Trophoblast cell (in vitro differentiated cells and primary cell): ENCODE measurements at places on chromosomes 11 and 22.

GRCh38 chr11:124987096-124987495 lies 33.1 kb downstream of the CCDC15 start:
- no peak for DNase-seq
- no peak overlapping the region for H3K4me3 ChIP-seq
- H3K36me3 ChIP-seq: no peaks in the 10 kb centered on the region

- H3K27me3 ChIP-seq: no peaks in the 10 kb centered on the region
- DNase-seq: no peak
- no peak overlapping the region for H3K27ac ChIP-seq
Measured at GRCh38 chr11:12148882-12149281, 38.5 kb downstream of the MICAL2 start.

GRCh38 chr11:44979543-44980399 lies 29.1 kb upstream of the TP53I11 start:
- H3K36me3 ChIP-seq: no peaks in the 10 kb centered on the region
- H3K27ac ChIP-seq: no peak overlapping the region
- H3K4me1 ChIP-seq: peaks cover 11% of the 10 kb centered on the region
- no peak for DNase-seq
- no peak overlapping the region for H3K4me3 ChIP-seq

- no peaks in the 10 kb centered on the region for H3K36me3 ChIP-seq
- no peak overlapping the region for H3K4me3 ChIP-seq
- H3K27me3 ChIP-seq: no peaks in the 10 kb centered on the region
- no peak overlapping the region for H3K27ac ChIP-seq
- H3K4me1 ChIP-seq: no peaks in the 10 kb centered on the region
- peak; percentile 74 for DNase-seq
Measured at GRCh38 chr22:32237906-32238305, 17.2 kb downstream of the SLC5A4 start.

DNA sequence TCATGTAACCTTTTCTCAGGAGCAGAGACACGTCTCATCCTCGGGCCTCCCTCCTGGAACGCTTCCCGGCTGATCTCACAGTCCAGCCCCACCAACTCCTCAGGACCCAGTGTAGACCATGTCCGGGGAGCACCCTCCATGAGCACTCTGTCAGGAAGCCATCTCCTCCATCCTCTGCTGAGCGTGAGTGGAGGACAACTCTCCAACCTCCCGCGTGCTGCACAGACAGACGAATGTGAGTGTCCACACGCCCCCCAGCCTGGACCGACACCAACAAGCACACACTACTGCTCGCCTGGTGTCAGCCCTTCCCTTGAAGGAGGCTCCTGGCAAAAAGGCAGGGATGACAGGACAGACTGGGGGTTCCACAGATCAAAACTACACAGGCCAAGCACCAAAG lies 86.6 kb downstream of the SHANK2 start:
- H3K4me3 ChIP-seq: no peak overlapping the region
- H3K27ac ChIP-seq: no peak overlapping the region
- no peaks in the 10 kb centered on the region for H3K4me1 ChIP-seq
- peaks cover 2% of the 10 kb centered on the region for H3K36me3 ChIP-seq
